ENCODE measurements at places on chromosomes 2 and 18.

DNA sequence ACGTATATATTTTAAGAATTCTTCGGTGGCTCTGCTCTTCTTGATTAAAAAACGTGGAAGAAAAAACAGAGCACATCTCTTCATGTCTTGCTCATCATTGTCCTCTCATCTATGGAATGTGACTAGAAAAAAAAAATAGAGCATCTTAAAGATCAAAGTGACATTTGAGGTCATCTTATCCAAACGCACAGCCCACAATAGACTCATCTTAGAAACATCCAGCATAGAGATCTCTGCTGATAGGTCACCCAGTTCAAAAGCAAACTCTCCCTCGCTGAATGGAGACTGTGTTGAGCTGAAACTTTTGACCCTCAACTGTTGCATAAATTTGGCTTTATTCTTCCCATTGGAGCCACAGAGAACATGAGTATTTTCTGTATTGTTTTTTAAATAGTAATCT lies 65.2 kb downstream of the CMPK2 start:
- no peak for DNase-seq

DNA sequence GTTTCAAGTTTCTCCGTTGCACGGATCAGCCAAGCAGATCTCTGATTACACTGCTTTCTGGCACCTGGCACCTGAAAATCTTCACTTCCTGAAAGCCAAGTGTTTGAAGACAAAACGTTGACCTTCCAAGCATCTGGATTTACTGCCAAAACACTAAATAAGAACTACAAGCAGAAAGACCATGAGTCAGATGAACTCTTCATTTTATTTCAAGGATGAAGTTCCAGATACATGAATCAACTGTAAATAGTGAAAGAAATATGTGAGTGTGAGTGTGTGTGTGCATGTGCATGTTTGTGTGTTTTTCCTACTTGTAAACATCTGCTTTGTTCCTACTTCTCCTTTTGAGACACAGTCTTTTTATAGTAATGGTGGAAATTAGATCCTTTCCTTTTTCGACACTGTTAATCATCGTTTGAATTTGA lies 60.0 kb upstream of the DTNA start:
- no peak for DNase-seq

- DNase-seq: no peak
Observed at GRCh38 chr2:41395692-41396091, 652.1 kb upstream of the PKDCC start.

- no peak for DNase-seq
Observed at GRCh38 chr2:114468343-114468742, 25.9 kb downstream of the DPP10 start.

GRCh38 chr18:8006979-8007378 lies 439.9 kb downstream of the PTPRM start:
- DNase-seq: no peak

DNA sequence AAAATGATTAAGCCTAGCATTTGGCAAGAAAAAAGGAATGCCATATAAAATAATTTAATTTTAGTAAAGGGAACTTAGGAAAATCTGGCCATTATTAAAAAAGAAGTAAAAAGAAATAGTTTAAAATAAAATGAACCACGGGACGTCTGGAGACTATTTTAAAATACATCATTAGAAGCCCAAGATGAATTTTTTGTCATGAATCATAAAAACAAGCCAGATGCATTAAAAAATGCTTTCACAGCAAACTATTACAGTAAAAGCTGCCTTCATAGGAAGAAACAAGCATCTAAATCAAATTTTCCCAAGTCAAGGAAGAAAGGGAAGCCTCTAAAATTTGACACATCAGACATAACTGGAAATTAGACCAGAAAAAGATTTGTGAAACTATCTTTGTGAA lies 33.0 kb downstream of the COL5A2 start:
- DNase-seq: no peak

GRCh38 chr18:3153107-3153704 lies 66.6 kb downstream of the MYOM1 start:
- no peak for DNase-seq

DNA sequence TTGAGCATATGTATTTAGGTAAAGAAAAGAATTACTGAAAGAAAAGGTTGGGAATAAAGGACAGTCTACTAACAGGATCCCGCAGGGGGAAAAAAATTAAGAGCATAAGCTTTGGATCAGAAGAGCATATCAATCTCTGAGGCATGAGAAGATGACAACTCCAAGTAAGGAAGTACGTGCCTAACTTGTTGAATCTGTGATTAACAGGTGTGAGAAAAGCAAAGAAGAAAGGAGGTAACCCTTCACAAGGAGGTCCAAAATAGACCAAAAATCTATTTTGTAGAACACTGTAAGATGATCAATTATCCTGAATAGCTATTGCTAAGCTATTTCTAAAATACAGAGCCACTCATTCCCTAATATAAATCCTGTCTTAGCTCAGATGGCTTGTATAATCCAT lies 32.8 kb downstream of the TRIP12 start:
- no peak for DNase-seq

DNA sequence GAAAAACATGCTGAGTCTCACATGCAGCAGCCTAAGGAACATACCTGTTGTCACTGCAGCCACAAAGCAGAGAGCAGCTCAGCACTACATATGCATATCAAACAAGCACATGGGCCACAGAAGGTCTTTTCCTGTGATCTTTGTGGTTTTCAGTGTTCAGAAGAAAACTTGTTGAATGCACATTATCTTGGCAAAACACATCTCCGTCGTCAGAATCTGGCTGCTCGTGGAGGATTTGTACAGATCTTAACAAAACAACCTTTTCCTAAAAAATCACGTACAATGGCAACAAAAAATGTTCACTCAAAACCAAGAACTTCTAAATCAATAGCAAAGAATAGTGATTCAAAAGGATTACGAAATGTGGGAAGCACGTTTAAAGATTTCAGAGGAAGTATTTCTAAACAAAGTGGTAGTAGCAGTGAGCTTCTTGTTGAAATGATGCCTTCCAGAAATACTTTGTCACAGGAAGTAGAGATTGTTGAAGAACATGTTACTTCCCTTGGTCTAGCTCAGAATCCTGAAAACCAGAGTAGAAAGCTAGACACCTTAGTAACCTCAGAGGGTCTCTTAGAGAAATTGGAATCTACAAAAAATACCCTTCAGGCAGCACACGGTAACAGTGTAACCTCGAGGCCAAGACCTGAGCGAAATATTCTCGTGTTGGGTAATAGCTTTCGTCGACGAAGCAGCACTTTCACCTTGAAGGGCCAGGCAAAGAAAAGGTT lies 34.1 kb downstream of the ZNF407 start:
- DNase-seq: no peak

Data from activated naive CD4-positive, alpha-beta T cell (primary cell).